ENCODE measurements at places on chromosomes 6 and 20.

DNA sequence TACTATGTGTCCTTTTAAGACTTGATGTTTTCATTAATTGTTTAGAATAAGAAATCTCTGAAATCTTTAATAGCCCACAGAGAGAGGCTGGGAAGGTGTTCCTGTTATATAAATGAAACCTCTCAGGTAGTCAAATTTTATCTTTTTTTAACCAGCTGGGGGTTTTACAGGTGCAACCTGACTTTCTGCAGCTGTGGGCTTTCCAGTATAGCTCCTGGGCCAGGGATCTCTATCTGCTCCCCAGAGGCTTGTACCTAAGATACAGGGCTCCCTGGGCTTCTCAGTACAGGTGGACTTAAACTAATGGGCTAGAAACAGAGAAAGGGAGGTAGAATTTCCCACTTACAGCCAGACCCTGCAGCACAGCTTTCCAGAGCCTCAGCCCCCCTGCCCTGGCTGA is 49.4 kb downstream of the HLA-C start:
- no peak for DNase-seq

- DNase-seq: no peak
Measured at GRCh38 chr6:17086469-17086868, 15.4 kb upstream of the STMND1 start.

GRCh38 chr6:16600026-16600425 is 161.2 kb downstream of the ATXN1 start:
- DNase-seq: no peak

DNA sequence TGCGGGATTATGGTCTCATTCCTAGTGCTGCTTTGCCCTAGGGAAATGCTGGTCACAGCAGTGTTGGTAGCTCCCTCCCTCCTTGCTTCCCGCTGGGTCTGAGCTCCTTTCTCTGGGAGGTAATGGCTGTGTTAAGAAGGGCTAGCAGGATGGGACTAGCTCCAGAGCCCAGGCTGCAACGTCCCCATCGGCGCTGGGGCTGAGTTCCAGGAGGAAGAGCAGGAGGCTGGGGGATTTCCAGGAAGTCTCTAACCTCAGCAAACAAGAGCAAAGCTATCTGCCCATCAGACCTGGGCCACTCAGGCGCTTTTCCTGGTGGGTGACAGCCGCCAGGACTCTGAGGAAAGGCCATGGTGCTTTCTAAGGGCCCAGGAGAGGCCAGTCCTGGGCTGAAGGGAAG is 174.2 kb downstream of the DLL1 start:
- no peak for DNase-seq

GRCh38 chr20:3407040-3407770 is at the start of gene DNAAF9:
Gene DNAAF9 (minus strand): TSS chr20:3407669. CDS start chr20:3407557, 112 bp downstream.
- peak; percentile 50 for DNase-seq

- no peak for DNase-seq
Measured at GRCh38 chr6:130559166-130559565, 193.3 kb downstream of the TMEM200A start.
